ENCODE measurements at places on chromosomes 5 and 9. TPM values are rescaled to one million over a fixed set of nuclear protein-coding genes. Genes with fewer than 3 reads are reported as not detected.

PCDHGA11 gene
- total RNA-seq, result 0.39 TPM

PCDHGB3 gene
- total RNA-seq, result 0.49 TPM

ANKRD18B gene
- 7.3 TPM for total RNA-seq

GDNF gene
- not detected for total RNA-seq

ACSL6 gene
- 0.18 TPM for total RNA-seq

SLC45A2 gene
- total RNA-seq, result not detected

SAXO1 gene
- total RNA-seq, result not detected

NRG2 gene
- total RNA-seq, result 20.2 TPM

QRFP gene
- total RNA-seq, result not detected

SHB gene
- total RNA-seq, result 59.9 TPM

LVRN gene
- total RNA-seq, result 0.08 TPM

GABBR2 gene
- 6.3 TPM for total RNA-seq

PCDHA5 gene
- total RNA-seq, result 0.10 TPM

TAS2R1 gene
- total RNA-seq, result not detected

CTSV gene
- total RNA-seq, result 27.1 TPM

PCDHA6 gene
- 0.31 TPM for total RNA-seq

GPRIN1 gene
- 18.9 TPM for total RNA-seq

ARL14EPL gene
- not detected for total RNA-seq

ADAMTS19 gene
- total RNA-seq, result not detected

GMCL2 gene
- not detected for total RNA-seq

PDE8B gene
- 0.62 TPM for total RNA-seq

TNPO1 gene
- total RNA-seq, result 169 TPM

CCDC192 gene
- total RNA-seq, result not detected

PTGES gene
- 1.1 TPM for total RNA-seq

SLC6A18 gene
- total RNA-seq, result not detected

PCDHA3 gene
- not detected for total RNA-seq

AIF1L gene
- total RNA-seq, result 6.0 TPM

ALDH1A1 gene
- total RNA-seq, result 0.54 TPM

TRMT10B gene
- total RNA-seq, result 9.8 TPM

OGN gene
- 0.08 TPM for total RNA-seq

ARID3C gene
- 0.33 TPM for total RNA-seq

GCNT4 gene
- 0.33 TPM for total RNA-seq

KIF20A gene
- 55.4 TPM for total RNA-seq

LIFR gene
- 91.3 TPM for total RNA-seq

UGT3A2 gene
- 0.10 TPM for total RNA-seq

BAAT gene
- 0.08 TPM for total RNA-seq

IL33 gene
- not detected for total RNA-seq

PHF2 gene
- 16.6 TPM for total RNA-seq

EIF4EBP3 gene
- 8.6 TPM for total RNA-seq

RASEF gene
- total RNA-seq, result 2.9 TPM

PCBD2 gene
- total RNA-seq, result 19.8 TPM

SPINK4 gene
- total RNA-seq, result not detected

AGXT2 gene
- not detected for total RNA-seq

HMCN2 gene
- total RNA-seq, result 0.05 TPM

TOR1A gene
- 33.6 TPM for total RNA-seq

ZNF462 gene
- total RNA-seq, result 34.8 TPM
